ENCODE measurements at places on chromosomes 11 and 22.
A peak's percentile ranks its signal among the peaks of the same experiment; 100 is the strongest.

DNA sequence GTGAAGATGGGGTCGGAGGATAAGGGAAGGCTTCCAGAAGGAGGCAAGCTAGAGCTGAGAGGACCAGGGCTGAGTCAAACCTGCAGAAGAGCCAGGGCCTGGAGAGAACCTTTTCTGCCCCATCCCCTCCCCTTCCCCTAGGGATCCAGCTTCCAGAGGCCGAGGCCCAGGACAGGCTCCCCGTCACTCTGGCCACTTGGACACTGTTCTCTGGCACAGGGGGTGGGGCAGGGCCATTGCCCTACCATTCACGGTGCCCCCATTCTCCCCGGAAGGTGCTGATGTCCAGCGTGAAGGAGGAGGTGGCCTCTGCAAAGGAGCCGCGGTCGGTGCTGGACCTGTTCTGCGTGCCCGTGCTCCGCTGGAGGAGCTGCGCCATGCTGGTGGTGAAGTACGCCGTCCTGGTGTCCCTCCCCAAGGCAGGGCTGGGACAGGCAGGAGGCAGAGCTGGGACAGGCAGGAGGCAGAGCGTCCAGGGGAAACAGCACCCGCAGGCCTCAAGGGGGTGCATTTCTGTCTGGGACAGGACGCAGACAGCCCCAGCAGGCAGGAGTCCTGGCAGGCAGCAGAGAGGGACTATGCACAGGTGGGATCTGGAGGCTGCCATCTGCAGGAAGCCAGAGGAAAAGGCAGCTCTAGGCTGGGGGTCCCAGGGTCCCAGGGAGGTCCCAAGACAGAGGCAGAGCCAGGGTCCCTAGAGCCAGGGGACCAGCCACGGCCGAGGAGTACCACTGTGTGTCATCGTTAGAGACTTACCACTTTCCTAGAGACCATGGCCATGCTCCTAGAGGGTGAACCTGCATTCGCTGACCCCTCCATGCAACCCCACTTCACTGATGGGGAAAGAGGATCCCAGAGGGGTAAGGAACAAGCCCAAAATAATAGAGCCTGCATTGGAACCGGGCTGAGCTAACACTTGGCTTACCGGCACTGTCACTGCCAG, 25.8 kb upstream of the SLC22A12 start:
- no peak for DNase-seq

DNA sequence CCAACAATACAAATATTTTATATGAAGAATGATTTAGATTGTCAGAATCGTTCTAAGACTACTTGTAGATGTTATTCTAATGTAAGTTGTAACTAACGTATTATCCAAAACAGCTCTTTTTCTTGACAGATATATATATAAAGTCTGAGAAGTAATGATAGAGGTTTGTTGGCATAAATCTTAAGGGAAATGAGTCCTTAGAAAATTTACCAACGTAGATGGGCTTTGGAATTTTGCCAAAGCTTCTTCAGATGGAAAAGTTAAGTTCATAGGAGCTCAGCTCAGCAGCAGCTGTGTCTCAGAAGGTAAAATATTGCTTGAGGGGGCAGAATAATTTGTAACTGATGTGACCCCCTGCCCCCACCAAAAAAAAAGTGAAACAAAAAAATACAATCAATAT, 66.7 kb downstream of the BID start:
- no peak for DNase-seq

- DNase-seq, result no peak
These were observed 109.8 kb downstream of the PKNOX2 start for GRCh38 chr11:125274309-125274708.

DNA sequence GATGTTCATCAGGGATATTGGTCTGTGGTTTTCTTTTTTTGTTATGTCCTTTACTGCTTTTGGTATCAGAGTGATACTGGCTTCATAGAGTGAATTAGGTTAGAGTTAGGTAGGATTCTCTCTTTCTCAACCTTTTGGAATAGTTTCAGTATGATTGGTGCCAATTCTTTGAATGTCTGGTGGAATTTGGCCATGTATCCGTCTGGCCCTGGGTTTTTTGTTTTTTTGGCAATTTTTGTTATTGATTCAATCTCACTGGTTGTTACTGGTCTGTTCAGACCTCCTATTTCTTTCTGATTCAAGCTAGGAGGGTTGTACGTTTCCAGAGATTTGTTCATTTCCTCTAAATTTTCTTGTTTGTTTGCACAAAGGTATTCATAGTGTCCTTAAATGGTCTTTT, 54.4 kb downstream of the ATXN10 start:
- DNase-seq, result no peak

DNA sequence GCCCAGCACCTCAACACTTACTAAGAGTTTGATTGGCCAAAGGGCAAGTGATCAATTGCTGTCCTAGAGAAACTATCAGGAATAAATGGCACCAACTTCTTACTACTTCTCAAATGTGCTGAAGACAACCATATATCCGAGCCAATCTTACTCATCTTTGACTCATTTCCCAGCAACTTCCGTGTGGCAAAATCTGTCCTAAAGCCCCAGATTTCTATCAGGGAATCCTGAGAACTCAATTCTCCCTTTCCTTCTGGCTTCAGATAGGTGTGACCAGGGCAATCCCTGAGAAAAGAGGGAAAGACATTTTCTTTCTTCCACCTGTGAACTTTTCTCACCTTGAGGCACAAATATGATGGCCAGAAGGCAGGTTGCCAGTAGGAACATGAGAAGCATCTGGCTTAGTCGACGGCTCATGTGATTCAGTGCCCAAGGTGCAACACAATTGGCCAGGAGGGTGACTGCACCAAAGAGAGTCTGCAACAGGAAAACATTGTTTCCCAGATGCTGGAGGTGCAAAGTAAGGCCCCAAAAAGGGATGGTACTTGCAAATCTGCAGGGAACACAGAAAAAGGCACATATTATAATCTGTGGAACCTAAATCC, 21.8 kb upstream of the SLC22A24 start:
- DNase-seq, result no peak

DNA sequence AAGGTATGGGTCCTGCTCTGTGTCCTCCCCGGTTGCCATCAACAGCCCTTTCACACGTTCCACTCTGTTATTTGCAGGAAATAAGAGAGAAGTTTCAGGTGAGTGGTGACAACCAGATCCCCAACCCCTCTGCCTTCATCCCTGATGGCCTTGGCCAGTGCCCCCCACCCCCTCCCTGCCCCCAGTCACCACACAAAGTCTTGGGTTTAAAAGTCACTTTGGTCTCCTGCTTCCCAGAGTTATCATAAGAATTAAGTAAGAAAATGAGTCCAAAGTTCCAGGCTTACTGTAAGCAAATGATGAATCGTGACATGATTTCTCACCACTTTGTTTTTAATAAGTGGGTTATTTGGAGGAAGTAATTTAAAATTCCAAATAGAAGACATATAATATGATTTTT, 9.2 kb upstream of the OAF start:
- DNase-seq, result no peak

DNA sequence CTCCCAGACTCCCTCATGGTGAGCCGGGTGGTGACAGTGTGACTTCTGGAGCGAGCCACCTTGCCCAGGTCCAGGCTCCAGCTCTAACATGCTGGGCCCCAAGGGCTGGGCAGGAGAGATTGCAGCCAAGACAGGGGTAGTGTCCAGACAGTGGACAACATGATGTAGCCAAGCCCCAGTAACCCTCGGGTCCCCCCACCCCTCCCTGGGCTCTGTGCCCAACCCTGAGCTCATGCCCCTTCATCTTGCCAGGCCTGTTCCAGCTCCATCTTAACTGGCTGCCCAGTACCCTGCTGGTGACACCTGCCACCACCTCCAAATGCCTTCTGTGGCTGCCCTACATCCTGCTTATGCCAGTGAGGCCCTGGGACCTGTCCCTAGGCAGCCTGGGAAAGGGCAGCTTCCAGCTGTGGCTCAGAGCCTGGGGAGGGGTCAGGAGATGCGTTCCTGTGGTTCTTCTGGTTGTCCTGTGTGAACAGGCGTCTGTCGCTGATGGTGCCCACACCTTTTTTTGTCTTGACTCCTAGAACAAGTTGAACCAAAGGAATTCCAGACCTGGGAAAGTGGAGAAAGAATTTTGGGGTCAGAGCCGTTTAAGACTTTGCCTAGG, 12.5 kb upstream of the SYT12 start:
- DNase-seq, result no peak

DNA sequence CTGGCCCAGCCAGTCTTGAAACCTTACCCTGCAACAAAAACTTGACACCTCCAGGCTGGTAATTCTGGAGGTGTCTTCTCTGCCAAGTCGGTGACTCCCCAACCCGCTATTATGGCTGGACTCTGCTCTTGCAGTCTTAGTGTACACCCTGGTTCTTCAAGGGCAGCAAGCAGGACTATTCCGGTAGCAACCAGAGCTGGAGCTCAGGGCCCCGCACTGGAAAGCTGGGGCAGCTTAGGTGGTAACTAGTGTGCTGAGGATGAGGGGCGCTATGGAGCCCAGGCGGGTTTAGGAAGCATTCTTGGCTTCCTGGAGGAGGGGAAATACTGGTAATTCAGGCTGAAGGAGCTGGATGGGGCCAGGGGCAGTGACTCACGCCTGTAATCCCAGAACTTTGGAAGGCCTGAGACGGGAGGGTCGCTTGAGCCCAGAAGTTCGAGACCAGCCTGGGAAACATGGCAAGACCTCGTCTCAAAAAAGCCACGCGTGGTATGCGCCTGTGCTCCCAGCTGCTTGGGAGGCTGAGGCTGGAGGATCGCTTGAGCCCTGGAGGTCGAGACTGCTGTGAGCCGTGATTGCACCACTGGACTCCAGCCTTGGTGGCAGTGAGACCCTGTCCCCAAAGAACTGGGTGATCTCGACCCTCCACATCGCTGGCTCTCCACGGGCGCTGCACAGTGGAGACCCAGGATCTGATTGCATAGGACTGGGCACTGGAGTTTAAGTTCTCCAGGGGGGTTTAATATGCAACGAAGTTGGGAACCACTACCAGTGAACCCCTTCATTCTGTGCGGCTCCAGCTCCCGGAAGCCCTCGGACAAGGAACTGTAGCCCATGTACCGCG, 10.6 kb upstream of the AIFM3 start:
- no peak for DNase-seq

DNA sequence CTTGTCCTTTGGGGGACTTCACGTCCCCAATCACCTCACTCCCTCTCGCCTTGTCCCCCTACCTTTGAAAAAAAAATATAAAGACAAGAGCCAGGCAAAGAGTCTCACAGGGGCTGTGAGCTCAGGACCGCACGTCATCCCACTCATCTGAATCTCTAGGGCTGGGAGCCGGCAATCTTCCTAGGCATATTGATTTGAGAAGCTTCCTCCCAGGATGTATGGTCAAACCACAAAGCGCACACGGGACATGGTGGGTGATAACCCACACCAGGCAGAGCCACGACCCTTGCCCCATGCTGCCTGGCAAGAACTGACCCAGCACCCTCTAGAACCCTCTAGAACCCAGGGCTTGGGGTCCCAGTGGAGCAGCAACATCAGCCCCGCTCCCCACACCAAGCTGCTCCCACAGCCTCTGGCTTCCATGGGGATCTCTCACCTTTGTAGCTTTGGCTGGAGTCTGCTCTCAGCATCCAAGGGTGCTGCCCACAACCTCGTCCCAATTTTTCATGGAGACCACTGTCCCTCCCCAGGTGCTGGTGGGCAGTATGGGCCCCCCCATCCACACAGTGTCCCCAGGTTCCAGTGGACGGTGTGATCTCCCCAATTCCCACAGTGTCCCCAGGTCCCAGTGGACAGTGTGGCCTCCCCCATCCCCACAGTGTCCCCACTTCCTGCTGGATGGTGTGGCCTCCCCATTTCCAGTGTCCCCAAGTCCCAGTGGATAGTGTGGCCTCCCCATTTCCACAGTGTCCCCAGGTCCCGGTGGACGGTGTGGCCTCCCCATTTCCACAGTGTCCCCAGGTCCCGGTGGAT, 85.2 kb upstream of the FGF3 start:
- DNase-seq, result no peak

GRCh38 chr11:85464283-85464682, 162.9 kb downstream of the DLG2 start:
- DNase-seq, result no peak

GRCh38 chr11:45535033-45535432, 130.4 kb downstream of the CHST1 start:
- DNase-seq, result no peak

- DNase-seq, result peak; percentile 33
These were observed 54.8 kb upstream of the CECR2 start for GRCh38 chr22:17314487-17314886.

DNA sequence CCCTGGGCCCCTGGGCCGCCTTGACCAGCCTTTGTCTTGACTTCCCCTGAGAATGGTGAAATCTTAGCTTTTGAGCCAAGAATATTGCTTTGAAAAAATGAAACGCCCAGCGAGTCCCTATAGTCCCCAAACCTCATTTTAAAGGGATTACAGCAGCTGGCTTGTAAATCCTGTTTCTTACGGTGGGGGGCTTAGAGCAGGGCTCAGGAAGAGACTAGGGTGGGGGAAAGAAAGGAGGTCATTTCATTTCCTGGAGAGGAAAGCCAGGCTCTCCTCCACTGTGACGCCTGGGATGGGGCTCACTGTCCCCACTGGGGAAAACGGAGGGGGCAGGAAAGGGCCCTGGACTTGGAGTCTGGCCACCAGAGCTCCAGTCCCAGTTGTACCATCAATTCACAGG, 72.2 kb upstream of the ALX4 start:
- DNase-seq, result no peak

DNA sequence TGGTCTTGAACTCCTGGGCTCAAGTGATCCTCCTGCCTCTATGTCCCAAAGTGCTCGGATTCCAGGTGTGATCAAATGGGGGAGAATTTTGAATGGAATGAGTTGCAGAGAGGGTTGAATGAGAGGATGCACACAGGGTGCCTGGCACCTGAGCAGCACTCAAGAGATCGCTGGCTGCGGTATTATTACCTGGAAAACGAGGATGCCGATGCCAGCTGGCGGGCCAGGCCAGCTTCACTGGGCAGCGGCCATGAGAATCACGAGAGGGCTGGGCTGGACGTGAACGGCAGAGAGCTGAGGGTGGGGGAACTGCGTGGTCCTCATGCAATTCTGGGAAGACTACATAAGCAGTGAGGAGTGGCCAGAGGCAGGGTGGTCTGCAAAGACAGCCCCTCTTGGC, 2.9 kb downstream of the MGAT3 start:
- DNase-seq, result no peak
